Pulmonary artery endothelial cell (primary cell): ENCODE measurements at places on chromosomes 1 and 21. TPM values are rescaled to one million over a fixed set of nuclear protein-coding genes. Genes with fewer than 3 reads are reported as not detected.
A peak's percentile ranks its signal among the peaks of the same experiment; 100 is the strongest.

Gene LRRC8C
- 24.3 and 24.4 TPM in 2 replicates for total RNA-seq

GRCh38 chr1:41387667-41388091 lies 26.4 kb downstream of the FOXO6 start:
- DNase-seq = no peak

GRCh38 chr1:238951809-238952208 lies 434.6 kb upstream of the CHRM3 start:
- no peak for DNase-seq

DNA sequence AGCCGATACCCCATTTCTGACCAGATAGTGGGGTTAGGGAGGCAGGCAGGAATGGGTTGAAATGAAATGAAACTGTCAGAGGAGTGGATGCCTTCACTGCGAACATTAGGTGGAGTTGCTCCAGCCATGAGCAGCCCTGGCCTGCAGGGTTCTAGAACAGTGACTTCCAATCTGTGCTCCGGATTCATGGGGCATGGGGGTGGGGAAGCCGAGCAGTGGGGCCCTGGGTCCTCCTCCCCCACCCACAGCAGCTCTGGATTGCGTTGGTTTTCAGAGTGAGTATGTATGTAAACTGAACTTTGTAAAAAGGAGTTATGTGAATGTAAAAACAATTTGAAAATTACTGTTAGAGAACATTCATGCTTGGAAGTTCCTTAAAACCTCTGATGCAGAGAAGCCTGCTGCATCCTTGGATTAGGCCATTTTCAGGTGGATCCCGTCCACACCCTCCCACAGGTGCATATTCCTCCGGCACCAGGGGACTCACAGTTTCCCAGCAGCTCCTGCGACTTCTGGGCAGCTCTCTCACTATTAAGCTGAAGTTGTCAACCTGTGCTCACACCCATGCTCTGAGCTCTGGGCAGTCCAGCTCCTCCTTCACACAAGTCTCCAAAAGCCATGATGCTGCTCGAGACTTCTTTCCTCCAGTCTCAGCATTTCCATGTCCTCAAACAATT lies 54.4 kb upstream of the EDN2 start:
- no peak for DNase-seq

Gene WNT3A
- not detected in 2 replicates for total RNA-seq

- no peak for DNase-seq
Observed at GRCh38 chr1:247627951-247628350, 22.6 kb downstream of the OR2G3 start.

GRCh38 chr1:184753608-184754475 lies 816 bp downstream of the EDEM3 start:
- peak; percentile 44 for DNase-seq

Gene PRAMEF2
- not detected in 2 replicates for total RNA-seq

DNA sequence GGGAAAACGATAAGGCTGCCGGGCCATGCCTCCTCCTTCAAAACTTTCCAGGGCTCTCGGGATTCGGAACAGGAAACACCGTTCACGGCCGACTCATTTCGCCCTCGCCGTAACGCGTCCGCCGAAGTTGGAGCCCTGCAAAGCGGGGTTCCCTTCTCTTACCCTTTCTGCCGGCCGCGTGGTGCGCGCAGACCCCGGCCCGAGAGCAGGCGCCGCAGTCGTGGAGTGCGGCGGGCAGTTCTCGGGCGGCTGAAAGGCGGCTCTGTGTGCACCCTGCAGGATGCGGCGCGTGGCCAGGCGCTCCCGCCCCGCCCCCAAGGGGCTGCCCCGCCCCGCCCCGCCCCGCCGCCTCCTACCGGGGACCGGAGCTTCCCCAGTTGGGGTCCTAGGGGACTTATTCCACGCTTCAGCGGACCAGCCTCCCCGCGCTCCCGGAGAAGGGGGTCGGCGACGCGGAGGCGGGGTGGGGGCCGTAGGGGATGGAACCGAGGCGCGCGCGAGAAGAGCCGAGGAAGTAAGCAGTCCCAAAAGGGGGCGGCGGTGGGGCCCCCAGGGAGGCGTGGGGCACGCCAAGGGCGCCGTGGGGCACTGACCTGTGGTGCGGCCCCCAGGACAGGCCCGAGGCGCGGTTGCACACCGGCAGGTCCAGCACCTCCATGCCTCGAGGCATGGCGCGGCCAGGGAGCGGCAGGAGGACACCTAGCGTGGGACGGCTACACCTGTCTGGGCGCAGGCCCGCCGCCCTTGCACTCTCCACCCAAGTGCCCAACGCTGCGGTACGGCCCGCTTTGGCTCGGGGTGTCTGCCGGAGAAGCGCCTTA lies at the start of gene MCOLN2:
TSS of gene MCOLN2 (minus strand) at position 268 of the 821 bp plus-strand sequence. CDS start at position 27, 241 bp downstream.
- DNase-seq = no peak

Gene TNFRSF1B
- total RNA-seq = 21.1 and 26.1 TPM in 2 replicates

- DNase-seq = no peak
Observed at GRCh38 chr21:33290441-33290840, 24.3 kb downstream of the IL10RB start.

Gene HTR6
- total RNA-seq = not detected in 2 replicates

Gene NEK7
- total RNA-seq = 122 and 161 TPM in 2 replicates

DNA sequence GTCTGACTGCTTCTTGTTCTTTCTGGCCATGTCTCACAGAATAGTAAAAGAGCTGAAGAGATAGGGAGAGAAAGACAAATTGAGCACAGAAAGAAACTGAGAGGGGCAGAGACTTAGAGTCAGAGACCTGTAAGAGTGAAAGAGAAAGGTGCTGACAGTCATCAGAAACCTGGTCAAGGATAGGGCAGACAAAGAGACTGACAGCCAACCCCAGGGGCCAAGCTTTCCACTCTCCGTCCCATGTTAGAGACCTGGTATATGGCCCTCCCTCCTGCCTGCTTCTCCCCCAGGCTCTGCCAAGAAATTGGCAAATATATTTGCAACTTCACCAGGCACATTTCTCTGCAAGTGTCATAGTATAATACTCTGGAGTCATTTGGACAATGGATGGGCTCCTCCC lies 64.6 kb downstream of the RHBG start:
- no peak for DNase-seq

GRCh38 chr1:186122837-186123236 lies 252.2 kb downstream of the TPR start:
- DNase-seq = no peak

DNA sequence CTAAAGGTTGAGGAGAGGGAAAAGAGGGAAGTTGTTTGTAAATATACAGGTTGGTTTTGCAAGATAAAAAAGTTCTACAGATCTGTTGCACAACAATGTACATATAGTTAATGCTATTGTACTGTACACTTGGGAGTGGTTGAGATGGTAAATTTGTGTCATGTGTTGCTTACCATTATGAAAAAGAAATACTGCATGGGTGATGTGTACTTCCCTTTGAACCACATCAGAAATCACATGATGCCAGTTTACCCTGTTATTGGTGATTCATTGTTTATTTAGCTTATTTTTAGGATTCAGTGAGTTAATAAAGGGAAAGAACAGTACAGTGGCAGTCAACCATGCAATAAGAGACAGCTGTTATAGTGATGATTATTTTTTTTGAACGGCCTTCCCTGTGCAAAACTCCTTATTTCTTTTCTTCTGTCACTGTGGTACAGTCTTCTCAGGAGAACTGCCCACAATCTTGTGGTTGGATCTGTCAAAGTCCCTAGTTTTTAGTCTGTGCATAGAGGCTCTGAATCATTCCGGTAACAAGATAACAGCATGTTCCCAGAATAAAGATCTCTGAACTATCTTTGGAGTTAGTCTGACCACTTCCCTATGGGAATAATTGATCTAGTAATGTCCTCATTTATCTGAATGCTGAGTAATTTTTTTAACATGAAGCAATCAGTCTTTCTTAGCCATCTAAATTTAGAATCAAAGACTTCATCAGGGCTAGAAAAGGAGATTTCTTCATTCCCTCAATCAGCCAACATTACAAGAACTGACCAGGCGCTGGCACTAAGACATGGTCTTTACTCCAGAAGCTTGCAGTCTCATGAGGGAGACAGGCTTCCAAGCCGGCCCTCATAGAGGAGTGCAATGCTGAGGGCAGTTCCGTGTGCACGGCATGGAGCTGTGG lies 84.2 kb downstream of the SH3GLB1 start:
- no peak for DNase-seq

Gene LCE1C
- not detected in 2 replicates for total RNA-seq

Gene DCST1
- total RNA-seq = not detected in 2 replicates

Gene C4BPB
- not detected in 2 replicates for total RNA-seq

Gene FCRLA
- total RNA-seq = not detected in 2 replicates

- no peak for DNase-seq
Observed at GRCh38 chr1:71745326-71745725, 537.0 kb downstream of the NEGR1 start.

Gene ADARB1
- 18.8 and 30.6 TPM in 2 replicates for total RNA-seq

Gene RGSL1
- total RNA-seq = not detected in 2 replicates

DNA sequence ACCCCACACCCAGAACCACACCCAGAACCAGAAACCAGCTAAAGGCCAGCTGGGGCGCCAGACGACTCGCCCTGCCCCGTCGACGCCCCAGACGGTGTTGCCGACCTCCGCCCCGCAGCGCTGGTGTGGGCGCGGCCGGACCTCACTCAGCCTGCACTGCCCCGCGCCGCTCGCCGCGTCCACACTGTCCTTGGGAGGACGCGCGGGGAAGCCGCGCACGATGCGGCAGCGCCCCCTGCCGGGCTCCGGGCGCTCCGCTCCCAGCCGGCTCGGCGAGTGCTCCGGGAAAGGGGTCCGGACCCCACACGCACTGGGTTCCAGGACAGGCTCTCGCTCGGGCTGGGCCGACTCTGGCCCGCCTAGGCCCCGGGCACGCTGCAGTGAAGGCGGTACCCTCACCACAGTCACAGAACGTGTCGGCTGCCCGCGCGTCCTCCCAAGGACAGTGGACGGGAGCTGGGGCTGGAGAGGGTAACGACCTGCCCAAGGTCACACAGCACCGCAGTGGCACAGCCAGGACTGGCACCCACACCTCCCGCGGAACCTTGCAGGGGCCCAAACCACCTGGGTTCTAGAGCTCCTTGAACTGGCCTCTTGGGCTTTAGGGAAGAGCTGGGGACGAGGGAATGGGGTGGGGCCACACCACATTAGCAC lies 90.2 kb downstream of the DMRTA2 start:
- no peak for DNase-seq

GRCh38 chr1:24567792-24568388 lies 12.0 kb downstream of the NCMAP start:
- DNase-seq = no peak

GRCh38 chr1:226407199-226407496 lies 745 bp downstream of the PARP1 start:
- no peak for DNase-seq

GRCh38 chr21:42121794-42122193 lies 50.7 kb downstream of the UMODL1 start:
- DNase-seq = no peak
